ENCODE measurements at places on chromosomes 16 and 17.

DNA sequence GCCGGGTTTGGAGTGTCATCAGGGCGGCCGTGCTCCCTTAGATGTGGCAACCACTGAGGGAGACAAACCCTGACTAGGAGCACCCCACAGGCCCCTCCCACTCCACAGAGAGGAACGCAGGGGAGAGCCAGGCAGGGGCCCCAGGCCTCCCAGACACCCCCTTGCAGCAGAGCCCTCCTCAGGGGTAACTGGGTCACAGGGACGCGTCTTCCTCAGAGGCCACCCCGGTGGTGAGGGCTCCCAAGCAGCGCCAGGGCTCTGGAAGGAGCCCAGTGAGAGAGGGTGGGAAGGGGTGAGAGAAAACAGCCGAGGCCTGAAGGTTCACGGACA, 11.4 kb downstream of the FSCN2 start:
- DNase-seq: no peak

DNA sequence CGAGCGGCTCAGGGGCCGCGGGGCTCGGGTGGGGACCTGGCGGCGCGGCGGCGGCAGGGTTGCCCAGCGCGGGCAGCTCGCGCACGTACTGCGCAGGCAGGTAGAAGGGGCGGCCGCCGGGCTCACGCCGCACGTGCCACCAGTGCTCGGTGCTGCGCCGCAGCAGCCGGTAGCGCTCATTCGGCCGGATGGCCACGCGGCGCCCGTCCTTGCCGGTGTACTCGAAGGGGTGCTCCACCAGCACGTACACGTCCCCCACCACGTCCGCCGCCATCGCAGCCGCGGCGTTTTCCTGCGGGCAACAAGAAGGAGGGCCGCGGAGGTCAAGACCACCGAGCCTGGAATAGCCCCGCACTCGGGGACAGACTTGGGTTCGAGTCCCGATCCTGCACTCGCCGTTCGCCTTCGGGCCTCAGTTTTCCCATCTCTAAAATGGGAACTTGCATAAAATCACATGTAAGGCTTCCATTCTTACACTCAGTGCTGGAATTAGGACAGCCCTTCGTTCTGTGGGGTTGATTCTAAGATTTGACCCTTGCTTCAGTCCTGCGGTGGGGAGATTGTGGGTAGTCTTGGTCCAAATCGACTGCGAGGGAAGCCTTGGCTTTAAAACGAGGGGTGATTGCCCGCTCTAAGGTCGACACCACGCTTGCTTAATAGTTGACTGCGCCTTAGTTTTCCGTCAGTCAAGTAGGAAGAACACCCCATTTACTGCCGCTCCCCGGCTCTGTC, 2.5 kb downstream of the ARHGAP27 start:
- no peak for DNase-seq

- DNase-seq: no peak
Observed at GRCh38 chr17:59002848-59003247, 103.8 kb downstream of the TRIM37 start.

- no peak for DNase-seq
Observed at GRCh38 chr17:77756846-77757560, 201.5 kb upstream of the TNRC6C start.

DNA sequence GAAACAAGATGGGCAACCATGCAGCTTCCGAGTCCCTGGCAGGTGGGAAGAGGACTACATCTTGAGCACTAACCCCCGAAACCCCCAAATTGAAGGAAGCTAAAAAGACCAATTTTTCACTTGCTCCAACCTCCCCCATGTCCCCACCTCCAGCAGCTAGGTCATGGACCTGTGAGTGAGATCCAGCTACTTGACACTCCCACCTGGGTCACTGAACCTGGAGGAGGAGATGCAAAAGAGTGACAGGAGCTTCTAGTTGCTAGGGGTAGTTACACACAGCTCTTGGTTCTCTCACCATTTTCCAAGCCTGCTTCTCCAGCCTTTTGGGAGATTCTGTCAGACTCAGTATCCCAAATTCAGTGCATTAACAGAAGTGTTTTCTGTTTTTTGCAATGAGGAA, 11.2 kb downstream of the PDZD9 start:
- no peak for DNase-seq

- DNase-seq: no peak
Observed at GRCh38 chr16:64380751-64381150, 741.1 kb downstream of the CDH11 start.

DNA sequence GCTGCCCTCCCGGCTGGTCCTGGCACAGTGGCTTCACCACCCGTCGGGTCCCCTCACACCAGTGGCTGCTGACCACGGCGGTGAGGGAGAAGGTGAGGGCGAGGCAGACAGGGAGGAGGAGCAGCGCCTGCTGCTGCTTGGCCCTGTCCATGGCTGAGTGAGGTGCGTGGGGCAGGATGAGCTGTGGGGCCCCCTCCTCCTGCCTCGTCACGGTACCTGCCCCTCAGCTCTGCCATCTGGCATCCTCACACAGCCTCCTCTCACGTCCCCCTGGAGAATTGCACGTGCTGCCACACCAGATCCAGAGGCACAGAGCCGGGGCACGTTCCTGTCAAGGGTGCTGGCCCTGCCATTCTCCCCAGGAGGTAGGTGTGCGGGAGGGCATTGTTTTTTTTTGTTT, at the start of gene GSG1L2:
GSG1L2 (minus strand) TSS at position 159 of the 400 bp plus-strand sequence; CDS start at position 151, 8 bp downstream.
- DNase-seq: no peak

GRCh38 chr16:63938661-63939060, 1183.2 kb downstream of the CDH11 start:
- DNase-seq: no peak

- no peak for DNase-seq
Observed at GRCh38 chr17:77948690-77949114, 9.8 kb upstream of the TNRC6C start.

DNA sequence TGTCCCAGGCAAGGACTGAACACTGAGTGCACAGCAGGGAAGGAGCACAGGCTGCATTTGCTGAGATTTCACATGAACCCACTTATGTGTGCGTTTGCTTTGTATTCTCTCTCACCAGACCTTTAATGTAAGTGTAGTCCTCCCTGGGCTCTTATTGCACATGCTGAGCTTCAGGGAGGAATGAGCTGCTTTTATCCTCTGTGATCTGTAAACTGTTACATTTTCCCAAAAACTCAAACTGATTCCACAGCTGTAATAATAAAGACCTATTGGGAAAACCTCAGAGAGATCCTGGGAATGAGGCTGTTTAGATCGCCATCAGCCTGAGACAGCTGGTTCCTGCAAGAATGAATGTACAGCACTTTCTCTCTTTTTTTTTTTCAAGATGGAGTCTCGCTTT, 53.6 kb upstream of the ADORA2B start:
- DNase-seq: no peak

- no peak for DNase-seq
Observed at GRCh38 chr16:31268891-31269290, 9.1 kb downstream of the ITGAM start.

DNA sequence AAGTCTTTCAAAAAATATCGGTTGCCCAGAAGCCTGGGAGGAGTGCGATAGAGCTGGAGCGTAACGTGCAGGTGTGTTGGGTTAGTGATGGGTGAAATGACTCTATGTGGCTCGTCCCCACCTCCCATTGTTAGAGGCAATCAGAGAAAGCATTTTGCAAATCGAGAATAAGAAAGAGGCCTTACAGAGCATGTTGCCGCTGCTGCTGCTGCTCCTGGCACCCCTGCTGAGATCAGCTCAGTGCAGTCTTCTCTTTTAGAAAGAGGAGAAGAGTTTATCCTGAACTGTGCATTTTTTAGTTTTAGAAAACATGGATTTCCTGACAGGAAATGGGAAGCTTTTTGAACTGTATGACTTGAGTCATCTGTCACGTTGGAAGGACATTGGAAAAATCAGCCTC, 774.5 kb upstream of the RBFOX1 start:
- no peak for DNase-seq

DNA sequence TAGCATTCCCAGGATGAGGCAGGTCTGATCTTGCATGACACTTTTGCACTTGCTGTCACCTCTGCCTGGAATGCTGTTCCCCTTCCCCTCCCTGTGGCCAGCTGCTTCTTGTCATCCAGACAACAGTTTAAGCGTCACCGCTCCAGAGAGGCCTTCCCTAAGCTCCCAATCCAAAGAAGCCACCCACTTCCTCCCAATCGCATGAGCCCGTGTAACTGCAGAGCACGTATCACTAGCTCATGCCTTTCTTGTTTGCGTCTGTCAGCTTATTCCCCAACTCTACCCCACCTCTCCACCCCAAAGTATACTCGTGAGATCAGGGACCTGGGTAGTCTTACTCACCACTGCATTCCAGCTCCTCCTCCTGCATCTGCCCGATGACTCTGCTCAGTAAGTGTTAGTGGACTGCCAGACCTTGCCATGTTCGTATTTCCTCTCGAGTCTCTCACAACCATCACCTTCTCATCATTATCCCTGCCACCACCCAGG, 92.8 kb downstream of the GAS7 start:
- no peak for DNase-seq

DNA sequence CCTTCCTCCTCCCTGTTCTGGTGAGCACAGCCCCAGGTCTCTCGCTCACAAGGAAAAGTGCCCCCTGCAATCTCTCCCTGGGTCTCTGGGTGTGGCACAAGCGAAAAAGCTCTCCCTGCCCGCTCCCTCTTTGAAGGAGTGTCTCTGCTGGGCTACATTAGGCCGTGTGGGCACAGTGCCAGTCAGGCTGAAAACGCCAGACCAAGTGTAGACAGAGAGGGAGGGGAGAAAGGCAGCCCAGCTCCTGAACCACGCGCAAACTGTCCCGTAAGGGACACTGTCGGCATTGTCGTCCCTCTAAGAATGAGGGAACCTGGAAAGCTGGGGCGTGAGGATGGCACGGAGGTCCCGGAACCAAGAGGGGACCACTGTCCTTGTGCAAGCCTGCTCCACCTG, 3.9 kb downstream of the SMIM5 start:
- DNase-seq: no peak

DNA sequence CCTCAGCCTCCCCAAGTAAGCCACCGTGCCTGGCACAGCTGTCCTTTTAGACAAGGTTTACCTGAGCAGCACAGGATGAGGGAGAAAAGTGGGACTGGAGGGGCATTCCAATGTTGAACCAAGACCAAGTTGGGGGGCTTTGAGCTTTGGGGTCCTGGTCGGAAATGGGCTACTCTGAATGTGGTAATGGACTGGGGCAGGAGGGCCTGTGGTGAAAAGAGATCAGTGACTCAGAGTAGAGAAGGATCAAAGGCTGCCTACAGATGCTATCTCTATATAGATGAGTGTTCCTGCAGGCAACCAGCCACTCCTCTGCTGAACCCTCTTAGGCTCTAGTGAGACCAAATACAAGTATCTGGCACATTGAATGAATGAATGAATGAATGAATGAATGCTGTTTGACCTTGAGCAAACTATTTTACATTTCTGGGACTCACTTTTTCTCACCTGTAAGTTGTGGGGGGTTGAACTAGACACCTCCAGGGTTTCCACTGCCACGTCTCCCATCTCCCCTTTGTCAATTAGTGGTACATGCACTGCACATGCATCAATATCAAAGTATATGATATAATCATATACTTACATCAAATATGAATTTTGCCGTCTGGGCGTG, 26.3 kb upstream of the ETV4 start:
- DNase-seq: no peak

- DNase-seq: no peak
Observed at GRCh38 chr16:83134638-83135037, 507.9 kb downstream of the CDH13 start.

DNA sequence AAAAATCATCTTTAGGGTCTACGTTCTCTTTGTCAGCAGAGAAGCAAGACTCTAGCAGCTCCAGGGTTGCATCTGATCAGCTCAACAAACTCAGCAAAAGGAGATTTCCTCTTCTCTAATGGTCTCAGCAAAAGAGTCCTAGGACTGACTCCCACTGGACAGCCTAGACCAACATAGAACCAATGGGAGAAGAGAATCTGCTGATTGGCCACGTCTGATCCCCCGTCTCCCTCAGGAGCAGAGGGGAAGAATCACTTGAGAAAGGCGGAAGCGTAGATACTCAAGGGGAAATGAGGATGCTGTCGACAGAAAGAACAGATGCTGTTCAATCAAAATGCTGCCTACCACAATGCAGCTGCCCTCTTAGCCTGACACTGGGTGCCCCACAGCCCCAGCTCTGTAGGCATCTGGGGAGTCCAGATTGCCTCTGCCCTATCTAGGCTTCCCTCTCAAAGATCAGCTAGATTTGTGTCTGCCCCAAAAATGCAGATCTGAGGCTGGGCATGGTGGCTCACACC, 31.5 kb upstream of the EMP2 start:
- no peak for DNase-seq

DNA sequence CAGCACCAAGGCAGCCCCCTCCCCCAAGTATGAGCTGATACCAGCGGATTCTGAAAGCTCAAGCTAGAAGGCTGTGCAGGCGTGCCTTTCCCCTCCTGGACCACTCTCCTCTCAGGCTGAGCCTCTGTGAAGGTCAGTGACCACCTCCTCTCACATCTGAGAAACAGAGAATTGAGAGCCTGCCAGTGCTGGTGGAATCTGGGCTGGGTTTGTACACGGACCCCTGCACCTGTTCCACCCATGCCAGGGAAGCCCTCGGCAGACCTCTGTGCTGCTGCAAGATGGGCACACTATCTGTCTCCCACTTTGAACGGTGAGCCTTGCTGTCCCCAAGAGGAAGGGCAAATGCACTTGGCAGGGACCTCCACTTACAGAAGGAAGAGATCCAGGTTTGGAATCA, 54.7 kb upstream of the SDK2 start:
- DNase-seq: no peak

DNA sequence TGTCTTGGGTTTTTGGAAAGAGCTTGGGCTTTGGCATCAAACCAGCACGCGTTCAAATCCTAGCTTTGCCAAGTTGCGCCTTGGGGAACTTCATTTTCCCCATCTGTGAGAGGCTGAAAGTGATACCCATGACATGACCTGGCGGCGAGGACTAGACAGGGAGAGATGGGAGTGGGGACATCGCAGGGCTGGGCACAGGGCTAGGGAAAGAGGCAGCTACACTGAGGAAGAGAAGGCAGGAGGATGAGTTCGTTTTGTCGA, 202.9 kb downstream of the IRF8 start:
- no peak for DNase-seq

- DNase-seq: peak; percentile 75
Observed at GRCh38 chr17:42453439-42453838, 5.2 kb upstream of the ATP6V0A1 start.

DNA sequence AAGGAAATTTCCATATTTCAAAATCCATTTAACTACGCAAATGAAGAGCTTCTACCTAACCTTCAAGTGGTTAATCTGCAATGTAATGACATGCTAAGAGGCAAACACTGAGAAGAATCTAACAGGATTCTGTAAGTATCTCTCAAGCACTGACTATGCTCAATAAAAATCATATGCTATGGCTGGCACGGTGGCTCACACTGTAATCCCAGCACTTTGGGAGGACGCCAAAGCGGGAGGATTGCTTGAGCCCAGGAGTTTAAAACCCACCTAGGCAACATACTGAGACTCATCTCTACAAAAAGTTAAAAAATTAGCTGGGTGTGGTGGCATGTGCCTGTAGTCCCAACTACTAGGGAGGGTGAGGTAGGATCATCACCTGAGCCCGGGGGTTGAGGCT, 32.7 kb downstream of the GNA13 start:
- DNase-seq: no peak

GRCh38 chr16:66166490-66166889, 200.0 kb upstream of the CDH5 start:
- DNase-seq: no peak

- peak; percentile 81 for DNase-seq
Observed at GRCh38 chr17:81049973-81050551, 15.1 kb downstream of the BAIAP2 start.

GRCh38 chr16:12763517-12763916, 40.2 kb downstream of the CPPED1 start:
- DNase-seq: no peak

Measured in inflammatory macrophage (primary cell).